ENCODE measurements at places on chromosomes 4 and X.

- no peak for DNase-seq
These were observed 575.2 kb upstream of the FRG1 start for GRCh38 chr4:189365451-189365850.

DNA sequence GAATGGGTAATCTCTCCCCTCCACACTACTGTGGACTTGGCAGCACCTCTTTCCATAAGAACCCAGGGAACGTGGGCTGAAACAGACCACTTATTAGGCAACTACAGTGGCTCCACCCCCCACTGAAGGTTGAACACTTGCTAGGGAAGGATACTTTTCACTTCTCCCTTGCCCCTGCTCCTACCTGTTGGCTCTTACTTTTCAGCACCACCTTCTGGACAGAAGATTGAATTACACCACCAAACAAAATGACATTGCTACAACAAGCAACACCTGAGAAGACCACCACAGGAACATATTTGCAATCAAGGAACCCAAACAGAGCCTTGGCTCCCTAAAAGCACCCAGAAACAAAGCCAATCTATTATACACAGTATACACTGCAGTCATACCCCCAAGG is 132.1 kb upstream of the CXCL13 start:
- DNase-seq: peak; percentile 37

GRCh38 chrX:23195761-23196160 is 138.9 kb upstream of the PTCHD1 start:
- no peak for DNase-seq

- no peak for DNase-seq
These were observed 132.1 kb downstream of the DIPK2B start for GRCh38 chrX:45068569-45068968.

DNA sequence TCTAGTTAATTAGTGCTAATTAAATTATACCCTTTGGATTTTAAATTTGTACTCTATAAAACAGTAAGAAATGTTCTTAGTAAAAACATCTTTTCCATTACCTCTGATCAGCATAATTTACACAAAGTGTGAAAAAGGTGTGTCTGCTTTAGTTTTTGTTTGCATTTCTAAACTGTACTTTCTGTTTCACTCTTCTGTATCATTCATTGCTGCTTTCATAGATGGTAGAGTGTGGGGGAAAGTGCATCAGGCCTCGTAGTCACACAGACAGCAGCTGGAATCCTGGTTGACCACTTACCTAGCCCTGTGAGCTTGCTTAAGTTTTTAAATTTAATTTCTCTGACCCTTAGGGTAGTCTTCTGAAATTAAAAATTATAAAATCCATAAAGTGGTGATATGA is 275.4 kb upstream of the PITX2 start:
- DNase-seq: no peak

DNA sequence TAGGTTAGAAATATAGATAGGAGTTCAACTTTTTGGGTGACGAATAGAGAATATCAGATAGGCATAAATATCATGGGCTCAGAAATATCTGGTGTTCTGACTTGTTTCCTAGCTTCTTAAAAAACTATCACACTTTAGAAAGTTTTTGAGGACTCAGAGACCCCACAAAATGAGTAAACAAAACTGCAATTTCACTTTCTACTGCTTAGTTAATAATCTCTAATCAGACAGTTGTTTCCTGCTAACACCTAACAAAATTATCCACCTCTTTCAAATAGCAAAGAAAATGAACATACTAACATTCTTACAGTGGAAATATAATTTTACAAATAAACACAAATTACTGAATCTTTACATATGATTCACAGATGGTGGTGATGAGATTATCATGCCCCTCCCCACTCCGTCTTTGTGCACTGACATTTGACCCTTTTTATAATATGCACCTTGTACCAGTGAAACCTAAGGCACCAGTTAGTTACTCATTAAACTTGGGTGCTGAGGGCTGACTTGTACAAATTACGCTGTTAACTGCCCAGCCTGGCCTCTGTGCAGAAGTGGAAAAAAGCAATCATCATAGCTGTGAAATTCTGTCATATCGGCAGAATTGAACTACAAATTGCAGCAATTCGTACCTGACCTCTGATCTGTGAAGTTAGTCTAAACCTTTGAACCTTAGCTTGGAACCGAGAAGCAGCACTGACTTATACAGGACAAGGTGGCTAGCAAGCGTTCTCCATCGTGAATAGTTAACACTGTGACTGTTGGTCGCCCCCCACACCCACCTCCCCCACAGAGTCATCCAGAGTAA is 138.7 kb downstream of the CHRNA9 start:
- DNase-seq: no peak

DNA sequence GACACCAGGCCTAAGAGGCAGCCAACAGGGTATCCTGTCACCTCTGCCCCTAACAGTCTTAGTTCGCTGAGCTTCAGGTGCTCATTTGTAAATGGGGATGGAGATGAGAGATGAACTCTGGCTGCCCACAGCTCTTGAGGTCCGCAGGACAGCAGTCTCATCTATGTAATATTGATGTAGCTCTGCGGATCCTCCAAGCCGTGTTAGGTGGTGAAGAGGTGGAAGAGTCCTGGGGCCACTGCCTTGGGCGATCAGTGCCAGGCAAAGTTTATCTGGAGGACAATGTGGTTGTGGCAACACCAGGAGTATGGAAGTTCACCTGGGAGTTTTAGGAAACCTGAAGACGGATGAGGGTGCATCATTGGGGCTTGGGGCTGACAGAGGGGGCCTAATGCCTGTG is 13.4 kb downstream of the TRO start:
- no peak for DNase-seq

- no peak for DNase-seq
These were observed 117.6 kb upstream of the NDST3 start for GRCh38 chr4:117916728-117917127.

- peak; percentile 29 for DNase-seq
These were observed 482 bp upstream of the MBTPS2 start for GRCh38 chrX:21838937-21839333.

DNA sequence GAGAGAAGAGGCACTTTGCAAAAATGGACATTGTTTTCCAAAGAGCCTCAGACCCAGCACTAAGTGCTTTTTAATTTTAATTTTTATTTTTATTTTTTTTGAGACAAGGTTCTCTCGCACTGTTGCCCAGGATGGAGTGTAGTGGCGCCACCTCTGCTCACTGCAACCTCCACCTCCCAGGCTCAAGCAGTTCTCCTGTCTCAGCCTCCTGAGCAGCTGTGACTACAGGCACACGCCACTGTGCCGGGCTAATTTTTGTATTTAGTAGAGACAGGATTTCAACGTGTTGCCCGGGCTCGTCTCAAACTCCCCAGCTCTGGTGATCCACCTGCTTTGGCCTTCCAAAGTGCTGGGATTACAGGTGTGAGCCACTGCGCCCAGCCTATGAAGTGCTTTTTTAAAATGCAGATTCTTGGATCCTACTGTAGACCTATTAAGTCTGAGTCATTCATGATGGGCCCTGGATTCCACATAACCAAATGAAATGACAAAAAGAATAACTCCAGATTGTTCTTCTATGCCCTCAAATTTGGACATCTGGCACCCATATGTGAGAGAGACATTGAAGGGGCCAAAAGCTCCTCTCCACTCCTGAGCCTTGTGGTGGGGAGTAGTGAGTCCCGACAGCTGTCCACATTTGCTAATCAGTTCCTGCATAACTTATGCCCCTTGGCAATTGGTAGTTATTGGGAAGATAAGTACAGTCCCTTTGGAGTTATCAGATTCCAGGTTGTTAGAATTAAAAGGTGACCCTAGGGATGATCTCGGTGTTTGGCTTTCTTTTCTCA is 3.6 kb downstream of the NOCT start:
- no peak for DNase-seq

- DNase-seq: no peak
These were observed 124.0 kb downstream of the UBE2K start for GRCh38 chr4:39821951-39822350.

DNA sequence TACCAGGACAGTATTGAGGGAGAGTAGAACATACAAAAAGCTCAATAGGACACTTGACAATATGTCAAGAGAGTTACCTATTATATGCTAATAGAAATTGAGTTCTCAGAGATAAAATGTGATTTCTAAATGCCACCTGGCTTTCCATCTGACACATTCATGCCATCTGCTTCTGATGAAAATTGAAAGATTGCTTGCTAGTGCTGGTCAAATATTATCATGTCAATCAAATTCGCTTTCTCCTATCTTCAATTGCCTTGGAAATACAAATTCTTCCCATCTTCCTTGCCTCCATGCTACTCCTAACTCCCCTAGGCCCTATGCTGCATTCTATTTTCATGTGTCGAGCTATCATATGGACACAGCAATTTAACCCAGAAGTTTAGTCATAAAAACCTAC is 1076.9 kb downstream of the ARAP2 start:
- no peak for DNase-seq

DNA sequence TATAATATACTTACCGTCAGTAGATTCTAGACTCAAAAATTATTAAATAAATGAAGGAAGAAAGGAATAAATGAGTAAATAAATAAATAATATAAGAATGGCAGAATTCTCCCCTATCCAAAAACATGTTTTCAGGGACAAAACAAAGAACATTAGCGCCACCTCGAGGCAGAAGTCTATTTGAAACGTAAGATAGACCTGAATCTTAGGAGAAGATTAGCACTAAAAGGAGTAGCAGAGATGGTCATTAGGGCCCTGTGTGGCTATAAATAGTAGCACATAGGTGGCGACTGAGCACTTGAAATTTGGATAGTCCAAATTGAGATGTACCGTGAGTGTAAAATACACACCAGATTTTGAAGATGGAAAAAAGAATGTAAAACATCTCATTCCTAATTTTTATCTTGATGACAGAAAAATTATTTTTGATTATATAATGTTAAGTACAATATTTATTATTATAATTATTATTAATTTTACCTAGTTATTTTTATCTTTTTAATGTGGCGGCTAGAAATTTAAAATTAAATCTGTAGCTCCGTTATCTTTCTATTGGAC is 24.3 kb upstream of the SRD5A3 start:
- DNase-seq: peak; percentile 90

DNA sequence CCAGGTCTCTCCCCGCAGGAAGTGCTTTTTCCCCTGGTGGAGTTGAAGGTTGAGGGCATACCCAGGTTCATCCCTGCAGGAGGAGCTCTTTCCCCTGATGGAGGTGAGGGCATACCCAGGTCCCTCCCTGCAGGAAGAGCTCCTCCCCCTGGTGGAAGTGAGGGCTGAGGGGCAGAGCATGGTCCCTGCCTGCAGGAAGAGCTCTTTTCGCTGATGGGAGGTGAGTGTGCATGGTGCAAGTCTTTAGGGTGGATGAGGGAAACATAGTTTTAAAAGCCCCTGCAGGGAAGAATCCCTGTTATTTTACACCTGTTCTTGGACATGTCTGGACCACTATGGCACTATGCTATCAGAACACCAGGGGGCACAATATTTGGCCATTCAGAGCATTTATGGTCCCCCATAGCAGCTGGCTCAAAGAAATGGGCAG is 43.7 kb upstream of the PUDP start:
- peak; percentile 18 for DNase-seq

- DNase-seq: no peak
These were observed 39.9 kb downstream of the ATG4A start for GRCh38 chrX:108131471-108131870.

GRCh38 chr4:185532293-185532692 is 3.0 kb downstream of the PDLIM3 start:
- no peak for DNase-seq

GRCh38 chr4:138189206-138189605 is 52.9 kb downstream of the SLC7A11 start:
- DNase-seq: no peak

DNA sequence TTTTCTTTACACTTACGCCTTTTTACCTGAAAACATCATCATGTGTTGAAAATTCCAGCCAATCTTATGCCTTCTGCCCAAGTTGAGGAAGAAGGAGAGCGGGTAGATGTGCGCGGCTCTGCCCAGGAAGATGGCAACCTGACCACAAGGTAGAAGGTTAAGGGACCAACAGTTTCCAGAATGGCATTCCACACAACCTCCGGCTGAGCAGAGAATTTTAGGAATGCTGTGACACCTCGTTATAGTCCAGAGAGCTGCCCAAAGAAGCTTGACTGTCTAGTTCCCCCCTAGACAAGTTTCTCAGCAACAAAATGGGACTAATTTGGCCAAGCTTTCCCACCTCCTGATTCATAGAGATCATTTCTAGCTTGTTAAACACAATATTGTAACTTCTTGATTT is 75.1 kb downstream of the CHST7 start:
- no peak for DNase-seq

- DNase-seq: no peak
These were observed 1574.3 kb upstream of the PABPC4L start for GRCh38 chr4:135775909-135776308.

- no peak for DNase-seq
These were observed 31.4 kb downstream of the VSIG4 start for GRCh38 chrX:66008328-66008970.

DNA sequence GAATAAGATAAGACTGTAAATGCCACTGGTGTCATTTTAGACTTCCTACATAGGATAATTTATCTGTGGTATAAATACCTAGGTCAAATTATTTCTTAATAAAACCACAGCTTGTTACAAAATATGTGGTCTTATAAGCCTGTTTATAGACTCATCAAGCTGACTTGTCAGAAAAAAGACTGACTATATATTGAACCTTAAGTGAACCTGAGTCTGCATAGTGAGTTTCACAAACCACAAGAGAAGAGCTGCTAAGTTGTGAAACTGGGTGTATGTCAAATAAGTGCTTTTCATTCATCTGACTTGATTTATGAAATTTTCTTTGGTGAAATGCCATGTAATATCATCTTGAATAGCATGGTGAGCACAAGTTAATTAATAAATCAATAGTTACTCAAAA is 48.4 kb upstream of the TMPRSS11A start:
- no peak for DNase-seq

GRCh38 chr4:106529348-106530023 is 160.9 kb upstream of the GIMD1 start:
- no peak for DNase-seq

DNA sequence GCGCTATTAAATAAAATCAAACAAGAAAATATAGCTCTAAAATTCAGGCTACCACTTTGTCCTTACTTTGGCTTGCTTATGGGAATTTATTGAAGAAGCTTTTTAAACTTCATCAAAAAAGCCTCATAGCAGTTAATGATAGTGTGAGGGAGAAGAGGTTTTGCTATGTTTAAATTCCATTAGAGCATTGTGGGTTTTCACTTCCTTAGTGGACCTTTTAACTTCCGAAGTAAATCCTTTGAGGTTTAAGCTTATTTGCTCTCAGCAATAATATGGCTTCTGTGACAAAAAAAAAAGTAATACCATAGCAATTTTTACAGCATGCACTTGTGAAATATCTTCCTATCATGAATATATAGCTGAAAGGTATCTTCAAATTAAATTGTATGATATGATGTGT is 120.2 kb upstream of the NDST4 start:
- peak; percentile 10 for DNase-seq

DNA sequence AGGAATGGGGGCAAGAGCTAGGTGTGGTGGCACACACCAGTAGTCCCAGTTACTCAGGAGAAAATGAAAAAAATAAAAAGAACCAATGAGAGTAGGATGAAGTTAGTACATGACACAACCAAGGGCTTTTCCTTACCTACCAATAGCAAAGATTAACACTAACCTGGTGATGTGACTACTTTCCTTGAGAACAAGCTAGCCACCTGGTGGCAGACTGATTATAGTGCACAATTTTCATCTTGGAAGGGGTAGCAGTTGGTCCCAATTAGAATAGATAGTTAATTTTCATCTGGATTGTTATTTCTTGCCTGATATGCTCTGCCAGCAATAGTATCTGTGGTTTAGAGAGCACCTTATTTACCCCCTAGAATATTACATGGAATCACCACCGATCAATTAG is 1216.8 kb upstream of the PABPC4L start:
- DNase-seq: peak; percentile 47
